ENCODE measurements at places on chromosomes 12 and 14.

DNA sequence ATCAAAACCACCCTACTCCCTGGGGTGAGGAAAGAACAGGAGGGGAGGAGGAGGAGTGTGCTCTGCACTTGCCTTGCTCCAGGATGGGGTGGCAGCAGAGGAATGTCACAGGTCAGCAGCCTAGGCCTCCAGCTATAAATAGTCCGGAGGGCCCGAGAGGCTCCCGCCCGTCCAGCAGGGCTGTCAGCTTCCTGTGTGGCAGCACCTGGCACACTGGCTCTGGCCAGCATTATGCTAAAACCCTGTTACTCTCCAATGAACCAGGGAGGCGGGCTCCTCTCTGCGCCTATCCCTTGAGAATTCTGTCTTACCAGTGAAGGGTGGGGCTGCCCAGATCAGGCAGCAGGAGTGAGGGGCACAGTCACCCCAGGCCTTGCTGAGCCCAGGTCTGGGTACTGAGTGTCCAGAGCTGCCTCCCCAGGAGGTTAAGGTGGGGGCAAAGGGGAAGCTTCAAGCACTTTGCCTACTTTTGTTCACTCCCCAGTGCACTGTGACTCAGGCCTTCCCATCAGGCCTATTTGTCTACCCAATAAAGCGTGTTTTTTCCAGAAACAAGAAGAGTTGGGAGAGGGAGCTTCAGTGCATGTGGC is 1.2 kb upstream of the COX14 start:
- no peak for DNase-seq

- DNase-seq: no peak
Observed at GRCh38 chr14:103730490-103731035, 15.0 kb downstream of the ZFYVE21 start.

- no peak for DNase-seq
Observed at GRCh38 chr12:70826156-70826555, 94.4 kb downstream of the PTPRR start.

DNA sequence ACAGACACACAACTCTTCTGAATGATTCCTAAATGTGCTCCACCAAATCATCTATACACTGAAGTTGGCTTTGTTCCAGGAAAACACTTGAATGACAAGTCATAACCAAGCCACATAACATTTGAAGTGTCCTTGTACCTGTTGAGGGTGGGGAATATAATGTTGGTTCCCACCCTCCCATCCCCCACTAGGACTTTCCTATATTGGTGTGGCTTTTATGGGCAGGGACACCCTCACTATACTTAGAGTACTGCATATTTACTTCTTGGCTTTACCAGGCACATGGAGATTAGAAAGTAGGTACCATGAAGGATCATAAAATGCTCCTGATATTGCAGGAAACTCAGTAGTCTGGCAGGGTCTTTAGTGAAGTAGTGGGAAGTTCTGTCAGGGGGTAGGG is 9.7 kb upstream of the BHLHE41 start:
- no peak for DNase-seq

Data from amniotic stem cell (primary cell).